ENCODE measurements at places on chromosomes 7 and 10.

DNA sequence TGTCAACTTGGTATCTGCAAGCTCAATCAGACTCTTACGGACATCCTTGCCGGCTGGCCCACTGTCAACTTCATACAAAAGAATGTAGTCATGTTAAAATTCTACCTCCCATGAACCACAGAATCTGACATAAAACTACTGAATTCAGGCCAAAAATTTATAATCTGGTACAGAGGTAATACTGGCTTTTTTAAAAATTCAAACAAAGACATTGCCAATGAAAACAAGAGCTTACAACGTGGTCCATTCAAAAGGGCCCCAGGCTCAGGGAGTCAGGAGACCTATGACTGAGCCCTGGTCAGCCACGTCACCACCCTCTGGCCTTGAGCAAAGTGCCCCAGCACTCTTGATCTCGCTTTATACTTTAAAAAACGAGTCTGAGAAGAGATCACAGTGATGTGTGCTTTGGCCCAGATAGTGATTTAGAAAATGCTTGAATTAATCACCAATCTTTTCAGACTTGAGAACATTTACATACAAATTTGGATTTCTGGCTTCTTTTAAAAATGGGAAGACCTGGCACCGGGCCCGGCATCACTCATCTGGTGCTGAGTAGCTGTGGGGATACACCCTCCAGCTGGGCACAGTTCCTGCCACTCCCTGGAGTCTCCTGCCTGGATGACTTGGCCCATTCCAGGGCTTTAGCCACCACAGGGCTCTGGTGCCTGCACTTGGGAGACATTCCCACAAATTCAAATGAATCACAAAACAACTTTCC lies 94.1 kb downstream of the PIP4K2A start:
- no peak for DNase-seq

DNA sequence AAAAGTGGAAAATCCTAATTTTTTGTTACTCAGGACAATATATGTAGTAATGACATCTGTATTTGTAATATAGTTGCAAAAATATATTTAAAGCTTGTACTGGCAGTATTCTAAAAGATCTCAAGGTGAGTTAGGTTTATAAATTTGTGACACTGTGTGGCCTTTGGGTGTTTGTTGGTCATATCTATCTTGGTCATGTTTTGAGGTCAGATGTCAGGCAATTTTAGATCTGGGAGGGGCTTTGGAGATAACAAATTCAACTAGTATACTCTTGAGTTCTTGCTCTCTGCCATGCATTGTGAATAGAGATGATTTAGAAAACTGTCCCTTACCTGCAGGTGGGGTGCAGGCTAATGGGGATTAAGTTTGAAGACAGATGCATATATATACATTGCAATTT lies 3.1 kb downstream of the TBC1D12 start:
- DNase-seq = no peak

GRCh38 chr10:81082621-81083376 lies 545.1 kb downstream of the SH2D4B start:
- DNase-seq = no peak

GRCh38 chr7:82376739-82377138 lies 66.8 kb downstream of the CACNA2D1 start:
- no peak for DNase-seq

DNA sequence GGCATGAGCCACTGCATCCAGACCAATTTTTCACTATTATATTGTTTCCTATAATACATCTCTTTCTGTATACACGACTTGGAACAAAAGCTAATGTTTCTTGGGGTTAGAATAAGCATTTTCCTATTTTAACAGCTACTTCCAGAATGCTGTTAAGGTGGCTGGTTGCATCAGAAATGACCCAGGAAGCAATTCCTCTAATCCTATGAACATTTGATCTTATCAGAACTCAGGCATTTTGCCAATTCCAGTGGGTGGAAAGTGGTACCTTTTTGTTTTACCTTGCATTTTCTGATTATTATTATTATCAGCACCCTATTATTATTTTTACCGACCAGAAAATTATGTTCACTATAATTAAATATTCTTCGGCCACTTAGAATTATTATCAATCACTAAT lies 73.3 kb downstream of the NDUFB2 start:
- DNase-seq = no peak

DNA sequence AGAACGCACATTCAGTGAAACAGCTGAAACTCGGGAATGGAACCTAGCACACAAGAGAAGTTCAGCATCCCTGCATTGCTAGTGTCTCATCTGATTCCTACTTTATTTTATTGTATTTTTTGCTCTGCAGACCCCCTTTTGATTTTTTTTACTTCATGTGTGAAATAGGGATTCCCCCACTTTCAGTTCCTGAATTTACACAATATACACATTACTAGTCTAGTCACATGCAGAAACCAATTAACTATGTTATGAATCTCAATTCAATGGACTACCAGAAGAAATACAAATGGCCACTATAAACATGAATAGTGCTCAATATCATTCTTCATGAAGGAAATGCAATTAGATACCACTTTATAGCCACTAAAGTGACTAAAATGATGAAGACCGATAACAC lies 386.1 kb upstream of the COBL start:
- no peak for DNase-seq

GRCh38 chr10:5538446-5538845 lies 13.7 kb downstream of the CALML3 start:
- DNase-seq = no peak

DNA sequence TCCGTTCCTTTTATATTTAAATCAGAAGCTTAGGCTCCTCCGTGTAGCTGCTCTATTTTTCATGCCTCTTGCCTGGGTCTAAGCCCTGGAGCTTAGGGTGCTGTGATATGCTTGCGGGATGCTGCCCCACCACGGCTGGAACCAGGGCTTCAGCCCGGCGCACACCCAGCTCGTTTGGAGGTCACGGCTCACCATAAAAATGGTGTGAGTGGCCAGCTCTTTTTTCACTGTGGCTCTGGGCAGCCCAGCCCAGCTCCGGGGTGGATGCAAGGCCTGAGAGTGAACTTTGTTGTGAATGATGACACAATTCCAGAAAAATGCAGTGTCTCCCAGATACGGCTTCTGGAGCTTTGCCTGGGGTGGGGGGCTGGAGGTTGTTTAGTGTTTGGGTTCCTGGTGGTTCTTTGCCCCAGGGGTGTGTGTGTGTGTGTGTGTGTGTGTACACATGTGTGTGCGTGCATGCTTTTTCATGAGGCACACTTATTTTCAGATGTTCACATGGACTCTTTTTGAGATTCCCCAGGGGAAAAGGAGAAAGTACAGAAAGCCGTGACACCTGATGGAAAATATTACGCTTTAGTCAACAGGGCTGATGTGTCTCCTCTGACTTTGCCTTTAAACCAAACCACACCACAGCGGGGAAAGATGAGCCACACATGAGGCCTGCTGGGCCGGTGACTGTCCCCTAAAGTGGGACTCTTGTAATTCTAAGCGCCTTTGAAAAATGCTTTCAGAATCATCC lies 46.2 kb downstream of the GRK5 start:
- DNase-seq = no peak

DNA sequence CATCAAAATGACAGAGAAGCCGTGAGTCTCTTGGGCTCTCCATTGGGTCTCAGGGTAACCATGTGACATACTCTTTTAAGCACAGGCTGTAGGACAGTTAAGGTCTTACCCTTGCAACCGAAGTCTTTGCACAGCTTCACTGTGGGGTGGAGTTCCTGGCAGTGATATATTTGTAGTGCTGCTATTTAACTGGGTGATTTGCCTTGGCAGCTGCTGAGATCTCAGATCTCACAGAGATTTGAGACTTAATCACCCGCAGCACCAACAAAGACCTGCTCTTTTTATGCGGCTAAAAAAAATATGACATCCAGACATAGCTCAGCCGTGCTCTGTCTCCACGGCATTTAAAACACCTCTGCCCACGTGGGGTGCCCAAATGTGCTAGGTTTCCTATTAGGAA lies 63.4 kb upstream of the NPTX2 start:
- no peak for DNase-seq

GRCh38 chr7:105651798-105652197 lies 70.5 kb upstream of the EFCAB10 start:
- no peak for DNase-seq

GRCh38 chr7:124765401-124766352 lies at the start of gene GPR37:
GPR37 (minus strand) TSS chr7:124765792; CDS start chr7:124764976, 816 bp downstream.
- DNase-seq = no peak

- no peak for DNase-seq
These were observed 150.9 kb downstream of the MBL2 start for GRCh38 chr10:52621635-52622079.

GRCh38 chr10:29496341-29497162 lies 138.2 kb downstream of the SVIL start:
- peak; percentile 47 for DNase-seq

GRCh38 chr7:123417580-123417979 lies 116.8 kb downstream of the IQUB start:
- no peak for DNase-seq

DNA sequence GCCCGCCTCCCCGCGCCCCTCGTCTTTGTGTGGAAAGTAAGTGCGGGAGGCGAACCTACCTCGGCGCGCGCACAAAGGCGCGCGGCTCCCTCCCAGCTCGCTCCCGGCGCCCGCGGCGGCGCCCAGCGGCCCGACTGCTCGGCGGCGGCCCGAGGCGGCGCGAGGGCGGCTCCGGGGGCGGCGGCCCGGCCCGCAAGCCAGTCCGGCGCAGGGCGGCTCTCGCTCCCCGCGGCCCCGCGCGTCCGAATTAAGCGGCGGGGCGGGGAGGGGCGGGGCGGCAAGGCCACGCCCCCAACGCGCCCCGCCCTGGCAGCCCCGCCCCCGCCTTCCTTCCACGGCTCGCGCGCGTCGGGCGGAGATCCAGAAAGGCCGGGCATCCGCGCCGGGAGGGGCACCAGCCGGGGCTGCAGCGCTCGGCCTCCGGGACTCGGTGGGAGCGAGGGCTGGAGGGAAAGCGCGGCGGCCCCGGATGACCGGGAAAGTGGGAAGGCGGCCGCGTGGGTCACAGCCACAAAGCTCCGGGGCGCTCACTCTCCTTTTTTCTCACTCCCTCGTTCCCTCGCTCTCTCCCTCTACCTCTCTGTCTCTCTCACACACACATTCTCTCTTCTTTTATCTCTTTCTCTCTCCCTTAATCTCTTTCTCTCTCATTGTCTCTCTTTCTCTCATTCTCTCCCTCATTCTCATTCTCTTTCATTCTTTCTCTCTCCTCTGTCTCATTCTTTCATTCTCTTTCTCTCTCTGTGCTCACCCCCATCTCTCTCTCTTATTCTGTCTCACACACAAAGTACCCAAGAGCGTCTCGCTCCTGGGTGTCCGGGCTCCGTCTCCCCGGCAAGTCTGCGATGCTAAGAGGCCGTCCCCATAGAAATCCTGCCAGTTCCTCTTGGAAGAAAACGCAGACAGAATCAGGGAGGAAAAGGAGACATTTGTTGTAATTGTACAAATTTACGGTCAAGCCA lies 170.2 kb downstream of the FAM107B start:
- DNase-seq = peak; percentile 61

- no peak for DNase-seq
These were observed 11.9 kb upstream of the MACC1 start for GRCh38 chr7:20229081-20229480.

- no peak for DNase-seq
These were observed 135.7 kb downstream of the SDK1 start for GRCh38 chr7:3436746-3437145.

DNA sequence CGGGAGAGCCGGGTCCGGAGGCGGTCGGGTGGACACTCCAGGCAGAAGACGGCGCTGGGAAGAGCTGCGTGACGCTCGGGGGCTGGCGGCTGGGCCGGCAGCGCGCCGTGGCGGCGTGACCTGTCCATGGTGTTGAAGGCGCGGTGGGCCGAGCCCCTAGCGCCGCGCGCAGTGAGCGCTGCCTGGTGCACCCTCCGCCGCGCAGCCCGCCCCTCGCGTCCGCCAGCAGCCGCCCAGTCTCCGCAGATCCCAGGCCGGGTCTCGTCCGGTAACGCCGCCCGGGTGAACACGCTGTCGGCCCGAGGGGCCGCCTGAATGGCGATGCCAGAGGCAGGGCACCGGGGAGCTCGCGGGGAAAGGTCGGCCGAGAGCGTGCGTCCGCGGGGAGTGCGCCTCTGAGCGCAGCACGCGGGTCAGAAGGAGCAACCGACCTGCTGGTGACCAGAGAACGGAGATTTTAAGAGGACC lies 657 bp upstream of the TMEM178B start:
- no peak for DNase-seq

DNA sequence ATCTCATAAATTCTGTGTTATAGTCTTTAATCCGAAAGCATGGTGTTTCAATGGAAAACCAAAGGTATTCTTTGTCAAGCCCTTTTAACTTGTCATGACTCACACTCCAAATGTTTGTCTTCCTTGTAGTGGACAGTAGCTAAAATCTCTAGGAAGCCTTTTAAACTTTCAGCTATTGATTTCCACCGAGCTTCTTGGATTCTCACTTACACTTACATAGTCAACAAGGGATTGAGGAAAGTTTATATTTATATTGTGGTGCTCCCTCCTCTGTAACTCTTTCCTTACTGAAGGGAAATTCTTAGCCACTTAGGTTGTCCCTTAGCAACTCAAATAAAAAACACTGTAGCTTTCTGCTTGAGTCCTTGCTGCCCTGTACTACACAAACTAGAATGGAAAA lies 31.2 kb upstream of the GPR37 start:
- DNase-seq = no peak

DNA sequence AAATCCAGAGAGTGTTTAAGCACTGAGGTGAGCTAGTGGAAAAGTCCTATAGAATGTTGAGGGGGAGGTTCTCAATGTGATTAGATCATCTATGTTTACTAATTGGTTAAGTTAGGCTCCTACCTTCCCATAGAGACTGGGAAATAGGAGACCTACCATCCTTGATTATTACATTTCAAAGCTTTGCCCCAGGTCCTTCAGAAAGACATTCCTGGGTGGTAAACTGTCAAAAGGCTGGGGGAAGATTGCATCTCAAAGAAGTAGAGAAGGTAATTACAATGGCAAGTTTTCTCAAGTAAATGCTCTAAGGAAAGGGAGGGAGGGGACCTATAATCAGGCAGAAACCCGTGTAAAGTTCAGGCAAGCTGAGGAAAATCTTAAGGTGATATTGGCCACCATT lies 247.8 kb upstream of the SMIM30 start:
- DNase-seq = no peak

GRCh38 chr10:43802988-43803696 lies 154.5 kb upstream of the ZNF32 start:
- DNase-seq = no peak

DNA sequence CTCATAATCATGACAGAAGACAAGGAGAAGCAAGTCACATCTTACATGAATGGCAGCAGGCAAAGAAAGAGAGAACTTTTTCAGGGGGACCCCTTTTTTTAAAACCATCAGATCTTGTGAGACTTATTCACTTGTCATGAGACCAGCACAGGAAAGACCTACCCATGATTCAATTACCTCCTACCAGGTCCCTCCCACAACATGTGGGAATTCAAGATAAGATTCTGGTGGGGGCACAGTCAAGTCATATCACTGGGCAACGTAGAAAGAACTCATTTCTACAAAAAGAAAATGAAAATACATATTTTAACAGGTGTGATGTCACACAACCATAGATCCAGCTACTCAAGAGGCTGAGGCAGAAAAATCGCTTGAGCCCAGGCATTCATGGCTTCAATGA lies 304.1 kb downstream of the IPMK start:
- no peak for DNase-seq

- peak; percentile 7 for DNase-seq
These were observed 102.5 kb downstream of the APBB1IP start for GRCh38 chr10:26540601-26541000.

GRCh38 chr10:8768852-8769251 lies 714.4 kb downstream of the GATA3 start:
- DNase-seq = no peak
